Left ventricle myocardium inferior (tissue), 1 donor: ENCODE measurements at places on chromosomes 5 and 9. TPM values are rescaled to one million over a fixed set of nuclear protein-coding genes. Genes with fewer than 3 reads are reported as not detected.
A peak's percentile ranks its signal among the peaks of the same experiment; 100 is the strongest.

DNA sequence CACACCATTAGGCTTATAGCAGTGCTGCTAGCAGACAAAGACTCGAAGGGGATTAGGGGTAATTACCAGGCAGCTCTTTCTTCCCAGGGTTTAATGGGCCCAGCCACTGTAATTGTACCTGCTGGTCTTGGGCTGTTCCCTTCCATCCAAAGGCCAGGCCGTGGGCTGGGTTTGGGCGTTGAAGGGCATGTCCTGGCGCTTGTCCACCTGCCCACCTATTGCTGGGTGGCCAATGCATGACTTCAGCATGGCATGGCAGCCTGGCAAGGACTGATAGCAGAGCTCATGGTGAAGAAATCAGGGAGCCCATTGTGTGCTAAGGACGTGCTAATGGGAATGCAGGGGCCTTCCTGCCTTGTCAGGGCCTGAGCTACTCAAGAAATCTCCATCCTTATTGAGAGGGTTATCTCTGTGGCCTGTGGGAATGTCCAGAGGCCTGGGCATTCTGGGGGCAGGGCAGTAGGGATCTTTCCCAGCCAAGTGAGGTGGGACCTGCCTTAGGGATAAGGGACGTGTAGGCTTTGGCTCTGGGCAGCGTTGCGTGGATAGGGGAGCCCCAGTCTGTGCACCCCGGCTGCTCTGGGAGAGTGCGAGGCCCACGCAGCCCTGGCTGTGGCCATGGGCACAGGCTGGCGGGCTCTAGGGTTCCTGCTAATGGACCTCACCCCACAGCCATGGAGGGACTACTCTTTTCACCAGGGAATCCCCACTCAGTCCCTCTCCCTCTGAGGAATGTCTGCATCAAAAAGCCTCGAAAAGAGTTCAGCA lies 116.1 kb upstream of the PITX1 start:
- DNase-seq = no peak

- DNase-seq = no peak
These were observed 42.7 kb downstream of the IQGAP2 start for GRCh38 chr5:76445830-76446229.

- DNase-seq = no peak
These were observed 1295.8 kb downstream of the EFNA5 start for GRCh38 chr5:106374956-106375355.

DNA sequence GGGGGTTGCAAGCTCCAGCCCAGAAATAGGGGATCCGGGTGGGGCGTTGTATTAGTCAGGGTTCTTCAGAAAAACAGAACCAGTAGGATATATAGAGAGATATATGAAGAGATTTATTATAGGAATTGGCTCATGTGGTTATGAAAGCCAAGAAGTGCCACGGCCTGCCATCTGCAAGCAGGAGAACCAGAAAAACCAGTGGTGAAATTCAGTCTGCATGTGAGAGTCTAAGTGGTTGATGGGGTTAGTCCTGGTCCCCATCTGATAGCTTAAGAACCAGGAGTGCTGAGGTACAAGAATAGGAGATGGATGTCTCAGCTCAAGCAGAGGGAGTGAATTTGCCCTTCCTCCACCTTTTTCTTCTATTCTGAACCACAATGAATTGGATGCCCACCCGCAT lies 123.4 kb upstream of the APC start:
- DNase-seq = no peak

DNA sequence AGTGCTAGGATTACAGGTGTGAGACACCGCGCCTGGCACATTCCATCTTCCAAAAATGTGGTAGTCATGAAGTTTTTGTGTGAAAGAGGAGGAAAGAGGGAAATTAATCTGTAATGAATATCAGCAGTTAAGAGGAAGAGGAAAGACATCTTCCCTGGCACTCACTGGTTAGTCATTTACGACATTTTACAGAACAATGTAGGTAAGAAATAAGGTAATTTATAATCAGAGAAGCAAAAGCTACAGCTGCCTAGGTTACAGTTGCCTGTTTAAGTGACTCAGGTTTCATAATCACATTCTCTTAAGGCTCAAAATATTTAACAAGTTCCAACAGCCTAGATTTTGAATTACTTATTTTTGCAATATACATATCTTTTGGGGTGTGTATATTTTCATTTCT lies 26.9 kb downstream of the CNOT6 start:
- no peak for DNase-seq

DNA sequence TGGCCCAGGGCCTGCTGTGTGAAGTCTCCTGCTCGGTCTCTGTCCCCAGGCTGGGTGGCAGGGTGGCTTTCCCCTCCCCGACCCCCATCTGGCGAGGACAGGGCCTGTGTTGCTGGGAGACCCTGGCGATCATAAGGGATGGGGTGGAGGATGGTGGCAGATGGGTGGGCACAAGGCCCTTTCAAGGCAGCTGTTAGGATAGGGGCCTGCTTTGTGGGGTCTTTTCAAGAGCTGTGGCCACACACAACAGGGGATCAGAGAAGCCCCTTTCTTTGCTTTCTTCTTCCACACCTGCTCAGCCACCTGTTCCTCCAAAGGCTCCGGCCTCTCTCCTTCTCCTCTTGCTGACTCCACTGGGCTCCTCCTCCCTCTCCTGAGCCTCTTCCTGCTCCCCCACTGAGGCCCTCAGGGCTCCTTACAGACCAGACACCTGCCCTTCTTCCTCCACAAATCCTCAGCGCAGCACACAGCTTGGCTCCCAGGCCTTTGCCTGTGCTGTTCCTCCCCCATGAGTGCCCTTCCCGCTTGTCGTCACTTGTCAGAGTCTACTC lies 15.0 kb upstream of the NEURL1B start:
- DNase-seq = no peak

- DNase-seq = peak; percentile 28
These were observed 588 bp upstream of the ZBED3 start for GRCh38 chr5:77087484-77088261.

DNA sequence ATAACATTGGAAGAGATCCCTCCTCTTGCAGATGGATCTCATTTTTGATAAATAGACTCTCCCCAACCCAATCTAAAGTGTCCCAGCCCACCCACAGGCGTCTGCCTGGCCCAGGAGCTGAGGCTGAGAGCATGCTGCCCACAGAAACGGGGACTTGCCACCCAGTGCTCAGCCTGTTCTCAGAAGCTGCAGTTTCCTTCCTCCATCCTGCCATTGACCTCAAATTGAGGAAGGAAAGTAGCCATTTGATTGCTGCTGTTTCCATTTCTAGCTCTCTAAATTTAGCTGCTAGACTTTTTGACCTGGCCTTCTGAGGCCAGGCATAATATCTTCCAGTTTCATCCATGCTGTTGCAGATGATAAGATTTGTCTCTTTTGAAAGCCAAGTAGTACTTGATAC lies 31.1 kb upstream of the FRMD3 start:
- no peak for DNase-seq

GRCh38 chr5:16726538-16726946 lies 109.7 kb upstream of the RETREG1 start:
- no peak for DNase-seq

GRCh38 chr5:3899093-3899492 lies 303.5 kb downstream of the IRX1 start:
- no peak for DNase-seq

- DNase-seq = no peak
These were observed 166.1 kb downstream of the MACROH2A1 start for GRCh38 chr5:135232958-135233357.

DNA sequence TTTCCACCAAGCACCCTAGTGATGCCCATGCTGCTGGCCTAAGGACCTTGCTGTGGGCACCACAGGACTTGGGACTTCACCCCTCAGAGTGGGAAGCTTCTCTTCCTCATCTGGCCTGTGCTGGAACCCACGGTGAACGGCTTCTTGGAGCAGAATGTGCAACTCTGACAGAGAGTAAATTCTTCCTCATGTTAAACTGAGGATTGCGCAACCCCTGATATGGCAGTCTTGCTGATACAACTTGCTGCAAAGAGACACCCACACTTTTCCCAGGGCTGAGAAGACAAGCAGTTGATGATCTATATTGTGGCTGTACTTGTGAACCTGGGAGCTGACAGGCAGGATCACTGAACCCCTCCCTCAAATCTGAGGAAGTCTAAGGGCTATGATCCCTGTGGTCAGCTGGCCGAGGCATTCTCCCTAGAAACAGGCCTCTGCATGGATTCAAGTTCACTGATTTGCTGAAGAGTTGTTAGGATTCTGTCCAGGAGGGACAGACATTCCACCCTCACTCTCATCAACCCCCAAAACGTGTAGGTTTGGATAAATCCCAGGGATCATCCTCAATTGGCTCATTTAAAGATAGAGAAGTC lies 307.2 kb downstream of the MTRR start:
- no peak for DNase-seq

GRCh38 chr5:174945853-174946252 lies 221.5 kb downstream of the MSX2 start:
- DNase-seq = no peak

DNA sequence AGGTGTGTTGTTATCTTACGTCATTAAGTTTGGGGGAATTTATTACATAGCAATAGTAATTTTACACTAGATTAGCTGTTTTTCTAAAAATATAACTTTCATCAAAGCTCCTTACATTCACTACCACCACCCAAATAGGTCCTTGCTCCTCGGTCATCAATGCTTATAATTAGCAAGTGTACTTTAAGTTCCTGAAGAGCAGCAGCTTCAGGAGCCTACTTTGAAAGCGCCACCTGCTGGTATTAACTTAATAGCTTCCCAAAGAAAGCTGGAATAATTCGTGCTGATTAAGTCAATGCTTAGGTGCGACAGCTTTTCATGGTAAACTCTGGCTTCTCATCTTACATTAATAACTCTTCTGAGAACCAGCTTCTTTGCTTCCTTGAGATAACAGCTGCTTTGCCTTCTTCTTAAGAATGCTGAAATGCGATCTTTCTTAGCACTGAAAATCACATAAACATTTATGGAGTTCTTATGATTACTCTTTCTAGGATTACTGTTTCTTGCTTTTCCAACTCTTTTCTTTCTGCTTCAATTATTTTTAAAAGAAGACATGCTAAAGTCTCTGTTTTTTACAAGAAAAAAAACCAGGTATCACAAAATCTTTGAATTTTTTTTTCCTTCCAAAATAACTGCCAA lies 10.0 kb upstream of the C5 start:
- DNase-seq = no peak

GRCh38 chr5:76325876-76326491 lies 77.1 kb upstream of the IQGAP2 start:
- DNase-seq = no peak

GRCh38 chr9:78493166-78493742 lies 196.3 kb downstream of the PSAT1 start:
- DNase-seq = no peak

DNA sequence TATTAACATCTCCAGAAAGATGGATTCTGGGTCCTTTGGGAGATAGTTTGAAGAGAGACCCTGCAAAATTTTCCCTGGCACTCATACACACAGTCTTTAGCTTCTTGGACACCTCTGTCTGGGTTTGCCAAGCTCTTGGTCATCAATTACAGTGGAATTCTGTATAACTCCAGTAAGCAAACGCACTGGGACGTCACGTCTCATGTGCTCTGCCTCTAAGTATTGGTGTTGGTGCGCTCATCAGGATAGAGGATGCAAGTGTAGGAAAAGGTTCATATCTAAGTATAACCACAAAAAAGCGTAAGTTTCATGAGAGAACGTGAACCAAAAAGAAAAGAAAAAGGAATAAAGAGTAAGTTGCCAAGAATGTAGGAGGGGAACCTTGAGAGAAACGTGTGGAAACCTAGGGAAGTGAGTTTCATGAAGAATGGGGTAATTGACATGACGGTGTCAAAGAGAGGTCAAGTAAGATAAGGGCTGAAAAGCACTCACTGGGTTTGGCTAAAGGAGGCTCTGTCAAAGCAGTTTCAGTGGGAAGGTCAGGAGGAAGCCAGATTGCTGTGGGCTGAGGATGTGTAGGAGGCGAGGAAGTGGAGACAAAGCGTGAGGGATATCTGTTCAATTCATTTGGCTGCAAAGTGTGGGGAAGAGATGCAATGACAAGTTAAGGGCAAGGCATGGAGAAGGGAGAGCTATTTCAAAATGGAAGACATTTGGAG lies 92.7 kb downstream of the RAD23B start:
- no peak for DNase-seq

DNA sequence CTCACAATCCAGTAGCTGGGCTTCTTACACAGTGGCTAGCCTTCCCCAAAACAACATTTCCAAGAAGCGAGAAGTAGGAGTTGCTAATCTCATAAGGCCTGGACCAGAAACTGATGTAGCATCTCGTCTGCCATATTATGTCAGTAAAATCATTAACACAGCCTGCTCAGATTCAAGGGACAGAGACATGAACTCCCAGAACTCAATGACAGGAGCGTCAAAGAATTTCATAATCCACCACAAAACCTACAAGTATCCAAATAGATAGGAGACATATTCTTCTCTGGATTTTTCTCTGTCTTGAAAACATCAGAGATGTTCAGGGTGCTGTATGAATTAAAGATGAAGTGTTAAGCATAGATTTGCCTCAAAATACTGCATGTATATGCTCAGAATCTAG lies 457.6 kb upstream of the ACTBL2 start:
- no peak for DNase-seq

DNA sequence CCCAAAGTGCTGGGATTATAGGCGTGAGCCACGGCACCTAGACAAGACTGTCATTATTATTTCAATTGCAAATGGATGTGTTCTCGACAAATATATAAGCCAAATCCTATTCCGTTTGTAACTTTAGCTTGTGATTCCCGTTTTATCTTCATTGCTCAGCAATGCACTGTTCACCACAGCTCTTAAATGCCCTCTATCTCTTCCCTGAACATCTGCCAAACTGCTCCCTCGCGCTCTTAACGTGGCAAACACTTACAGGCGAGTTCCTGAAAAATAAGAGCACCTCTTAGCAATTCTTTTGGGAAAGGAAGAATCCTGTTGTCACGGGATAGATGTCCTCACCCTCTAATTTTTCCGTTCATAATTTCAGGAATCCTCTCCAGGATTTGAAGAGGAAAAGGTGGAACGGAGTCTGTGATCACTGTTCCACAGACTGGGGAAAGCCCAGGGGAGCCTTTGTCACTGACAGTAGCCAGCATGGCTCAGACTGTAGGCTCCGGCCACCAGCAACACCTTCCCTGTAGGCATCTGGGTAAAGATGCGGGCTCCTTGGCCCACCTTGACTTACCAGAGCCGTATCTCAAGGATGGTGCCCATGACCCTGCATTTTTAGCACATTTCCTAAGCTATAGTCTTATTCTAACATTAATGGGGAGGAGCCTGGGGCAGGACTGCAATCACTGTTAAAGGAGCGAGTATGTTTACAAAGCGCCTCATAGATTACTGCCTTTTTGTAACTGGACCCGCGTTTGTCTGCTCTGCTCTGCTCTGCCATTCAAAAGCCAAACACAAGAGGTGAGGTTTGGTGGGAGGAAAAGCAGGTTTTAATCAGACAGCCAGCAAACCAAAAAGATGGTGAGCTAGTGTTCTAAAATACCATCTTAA lies 20.2 kb upstream of the GNPDA1 start:
- DNase-seq = no peak

The RGS7BP gene
- 3.6 TPM for total RNA-seq

The TMEM215 gene
- total RNA-seq = not detected

The MYOZ3 gene
- total RNA-seq = 6.2 TPM

The TAF11L5 gene
- total RNA-seq = not detected

The TRIM14 gene
- total RNA-seq = 4.1 TPM

The TAF11L14 gene
- not detected for total RNA-seq

The LOX gene
- total RNA-seq = 4.4 TPM
